ENCODE measurements at places on chromosomes 3 and 15. TPM values are rescaled to one million over a fixed set of nuclear protein-coding genes. Genes with fewer than 3 reads are reported as not detected.

Gene GOLGA6D
- not detected for polyA plus RNA-seq

Gene PDE8A
- 34.5 TPM for polyA plus RNA-seq

Gene FAM174B
- 31.9 TPM for polyA plus RNA-seq

DNA sequence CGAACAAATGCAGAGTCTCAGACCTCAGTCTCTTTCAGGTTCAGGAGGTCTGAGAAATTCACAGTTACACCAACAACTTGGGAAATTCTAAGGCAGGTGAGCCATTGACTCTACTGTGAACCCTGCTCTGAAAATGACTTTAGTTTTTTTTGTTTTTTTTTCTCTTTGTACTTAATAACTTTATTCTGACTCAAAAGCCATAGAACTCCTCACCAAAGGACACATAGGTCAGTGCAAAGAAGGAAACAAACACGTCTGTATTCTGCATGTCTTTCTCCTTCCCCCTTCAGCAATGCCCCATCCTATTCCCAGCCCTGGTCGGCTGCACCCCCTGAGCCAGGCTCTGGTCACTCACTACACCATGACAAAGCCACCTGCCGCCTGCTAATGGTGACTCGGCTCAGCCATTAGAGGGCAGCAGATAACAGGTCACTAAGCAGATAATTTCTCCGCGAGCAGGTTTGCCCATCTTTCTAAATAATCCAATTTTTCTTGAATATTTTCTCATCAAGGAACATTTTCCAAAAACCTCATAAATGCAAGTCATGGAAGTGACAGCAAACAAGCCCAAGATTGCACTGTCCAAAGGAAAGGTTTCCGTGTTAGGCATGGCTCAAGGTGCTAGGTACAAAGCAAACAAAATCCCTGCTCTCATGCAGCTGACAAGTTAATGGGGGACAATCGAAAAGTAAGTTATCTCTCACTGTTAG, 37.7 kb downstream of the TM4SF4 start:
- no peak for DNase-seq

DNA sequence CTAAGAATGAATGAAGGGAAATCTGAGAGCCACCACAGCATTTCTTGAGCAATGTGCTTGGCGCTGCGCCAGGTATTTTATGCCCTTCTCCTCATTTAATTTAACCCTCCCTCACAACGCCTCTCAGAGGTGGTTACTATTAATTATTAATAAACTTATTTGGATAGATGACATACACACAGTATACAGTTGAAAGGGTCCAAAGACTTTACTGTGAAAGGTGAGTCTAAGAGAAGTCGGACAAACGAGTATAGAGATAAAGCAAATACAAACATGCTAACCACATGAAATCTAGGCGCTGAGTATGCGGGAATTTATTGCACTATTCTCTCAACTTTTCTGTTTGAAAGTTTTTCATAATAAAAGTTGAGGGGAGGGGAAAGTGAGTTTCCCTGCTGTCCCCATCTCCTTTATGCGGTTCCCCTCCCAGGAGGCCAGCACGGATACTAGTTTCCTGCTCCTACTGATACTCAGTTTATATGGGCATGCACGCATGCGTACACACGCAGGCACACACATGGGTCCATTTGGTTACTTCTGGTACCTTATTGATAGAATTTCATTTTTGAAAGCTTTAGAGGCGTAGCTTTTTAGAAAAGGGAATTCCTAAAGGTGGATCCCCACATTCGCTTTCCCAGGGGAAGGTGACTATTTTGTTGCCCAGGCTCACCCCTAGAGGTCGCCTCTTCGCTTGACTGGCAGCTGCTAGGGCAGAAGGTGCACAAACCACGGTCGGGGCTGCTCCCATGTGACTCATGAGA, 28.5 kb upstream of the KCTD6 start:
- DNase-seq = peak; percentile 14

GRCh38 chr3:128074851-128075521, 22.7 kb downstream of the SEC61A1 start:
- no peak for DNase-seq

- DNase-seq = no peak
Measured at GRCh38 chr15:47326410-47327333, 390.6 kb upstream of the SEMA6D start.

Measured in right renal cortex interstitium (tissue), 3 donors.